DMS79 treated with DMSO at 0.1 percent for 48 hours (cell line): ENCODE measurements at places on chromosomes 16 and 17.

- DNase-seq, result no peak
Measured at GRCh38 chr17:46028374-46028773, 29.3 kb downstream of the STH start.

DNA sequence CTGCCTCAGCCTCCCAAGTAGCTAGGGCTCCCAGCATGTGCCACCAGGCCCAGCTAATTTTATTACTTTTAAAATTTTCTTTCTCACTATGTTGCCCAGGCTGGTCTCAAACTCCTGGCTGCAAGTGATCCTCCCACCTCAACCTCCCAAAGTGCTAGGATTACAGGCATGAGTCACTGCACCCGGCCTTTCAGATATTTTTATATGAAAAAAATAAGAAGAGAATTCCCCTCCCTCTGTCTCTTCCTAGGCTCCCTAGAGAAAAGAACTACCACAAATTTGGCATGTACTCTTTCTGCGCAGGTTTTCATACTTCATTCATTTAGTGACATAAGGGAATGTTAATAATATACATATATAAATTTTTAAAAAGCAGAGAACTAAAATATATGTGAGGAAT, 21.7 kb upstream of the SMURF2 start:
- no peak for DNase-seq

DNA sequence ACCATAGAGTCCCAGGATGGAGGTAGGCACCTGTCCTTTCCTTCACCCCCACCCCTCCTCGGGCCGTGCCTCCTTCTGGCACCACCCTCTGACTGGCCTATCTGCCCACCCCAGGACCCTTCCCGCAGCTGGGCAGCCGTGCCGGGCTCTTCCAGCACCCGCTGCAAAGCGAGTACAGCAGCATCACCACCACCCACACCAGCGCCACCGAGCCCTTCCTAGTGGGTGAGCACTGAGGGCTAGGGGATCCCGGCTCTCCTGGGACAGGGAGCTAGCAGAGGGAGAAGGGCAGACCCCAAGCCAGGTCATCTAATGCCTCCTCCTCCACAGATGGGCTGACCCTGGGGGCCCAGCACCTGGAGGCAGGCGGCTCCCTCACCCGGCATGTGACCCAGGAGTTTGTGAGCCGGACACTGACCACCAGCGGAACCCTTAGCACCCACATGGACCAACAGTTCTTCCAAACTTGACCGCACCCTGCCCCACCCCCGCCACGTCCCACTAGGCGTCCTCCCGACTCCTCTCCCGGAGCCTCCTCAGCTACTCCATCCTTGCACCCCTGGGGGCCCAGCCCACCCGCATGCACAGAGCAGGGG, 7.8 kb downstream of the GALK1 start:
- no peak for DNase-seq

- no peak for DNase-seq
Measured at GRCh38 chr17:79220201-79220712, 145.6 kb downstream of the ENGASE start.

DNA sequence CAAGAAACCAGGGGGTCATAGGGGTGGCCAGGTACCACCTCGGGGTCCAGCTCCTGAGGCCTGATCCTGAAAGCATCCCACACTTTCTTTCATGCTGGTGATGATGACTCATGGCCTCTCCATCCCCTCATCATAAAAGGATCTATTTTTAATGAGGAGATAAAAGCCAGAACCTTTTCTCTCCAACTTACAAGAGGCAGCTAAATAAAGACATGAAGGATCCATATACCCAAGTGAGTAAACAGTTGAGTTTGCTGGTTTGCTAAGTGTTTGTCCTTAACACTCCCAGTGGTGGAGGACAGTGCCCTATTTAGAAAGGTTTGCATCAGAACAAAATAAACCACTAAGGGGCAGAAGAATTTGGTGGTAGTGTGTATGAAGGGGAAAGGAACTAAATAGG, 383.8 kb downstream of the GRIN2A start:
- DNase-seq, result no peak

- DNase-seq, result peak; percentile 44
Measured at GRCh38 chr17:63514477-63514876, 8.7 kb upstream of the KCNH6 start.

DNA sequence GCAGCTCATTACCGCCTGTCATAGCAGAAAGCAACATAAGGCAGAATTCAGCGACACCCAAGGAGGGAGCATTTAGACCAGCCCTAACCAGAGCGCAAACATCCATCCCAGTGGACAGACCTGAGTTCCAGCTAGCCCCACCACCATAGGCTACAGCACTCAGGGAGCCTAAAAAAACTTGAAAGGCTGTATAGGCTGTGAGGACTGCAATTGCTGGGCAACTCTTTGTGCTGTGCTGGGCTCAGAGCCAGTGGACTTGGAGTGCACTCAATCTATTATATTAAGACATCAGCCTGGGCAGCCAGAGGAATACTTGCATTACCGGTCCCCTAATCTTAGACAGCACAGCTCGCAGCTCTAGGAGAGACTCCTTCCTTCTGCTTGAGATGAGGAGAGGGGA, 207.3 kb downstream of the KIF2B start:
- DNase-seq, result no peak

- peak; percentile 59 for DNase-seq
Measured at GRCh38 chr17:28996554-28997096, 9.2 kb downstream of the SEZ6 start.

DNA sequence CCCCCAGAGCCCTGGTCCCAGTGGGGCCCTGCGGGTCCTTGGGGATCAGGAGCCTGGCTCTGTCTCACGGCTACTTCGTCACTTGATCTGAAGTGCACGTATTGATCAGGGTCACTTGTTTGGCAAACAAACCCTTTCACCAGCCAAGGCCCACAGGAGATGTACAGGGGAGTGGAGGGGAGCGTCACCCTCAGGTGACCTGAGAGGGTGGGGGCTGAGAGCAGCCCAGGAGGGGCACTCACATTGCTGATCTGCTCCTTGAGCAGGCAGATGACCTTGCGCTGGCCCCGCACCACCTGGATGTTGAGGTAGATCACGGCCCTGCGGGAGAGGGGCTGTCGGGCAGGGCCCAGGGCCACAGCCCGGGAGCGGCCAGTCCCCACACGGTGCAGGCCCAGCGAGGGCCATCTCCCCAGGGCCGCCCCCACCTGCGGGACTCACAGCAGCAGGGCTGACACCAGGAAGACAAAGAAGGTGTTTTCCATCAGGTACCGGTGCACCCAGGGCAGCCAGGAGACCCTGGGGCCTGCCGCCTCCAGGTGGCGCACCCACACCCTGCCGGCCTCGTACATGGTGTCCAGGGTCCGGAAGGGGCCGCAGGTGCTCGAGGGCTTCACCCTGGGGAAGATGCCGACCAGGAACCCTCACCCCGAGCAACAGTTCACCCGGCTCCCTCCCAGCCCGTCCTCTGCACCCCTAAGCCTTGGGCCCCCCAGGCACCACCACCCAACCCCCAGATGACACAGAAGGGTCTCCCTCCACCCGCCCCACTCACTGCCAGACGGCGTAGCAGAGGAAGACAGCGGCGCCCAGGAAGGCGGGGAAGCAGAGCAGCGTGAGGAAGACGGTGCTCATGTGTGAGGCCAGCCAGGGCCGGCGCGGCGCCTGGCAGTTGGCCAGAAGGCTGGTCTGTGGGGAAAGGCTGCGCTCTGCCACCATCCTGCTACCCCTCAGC, 11.3 kb downstream of the TMC6 start:
- peak; percentile 66 for DNase-seq

- DNase-seq, result no peak
Measured at GRCh38 chr16:86676254-86676670, 97.9 kb downstream of the FOXL1 start.

DNA sequence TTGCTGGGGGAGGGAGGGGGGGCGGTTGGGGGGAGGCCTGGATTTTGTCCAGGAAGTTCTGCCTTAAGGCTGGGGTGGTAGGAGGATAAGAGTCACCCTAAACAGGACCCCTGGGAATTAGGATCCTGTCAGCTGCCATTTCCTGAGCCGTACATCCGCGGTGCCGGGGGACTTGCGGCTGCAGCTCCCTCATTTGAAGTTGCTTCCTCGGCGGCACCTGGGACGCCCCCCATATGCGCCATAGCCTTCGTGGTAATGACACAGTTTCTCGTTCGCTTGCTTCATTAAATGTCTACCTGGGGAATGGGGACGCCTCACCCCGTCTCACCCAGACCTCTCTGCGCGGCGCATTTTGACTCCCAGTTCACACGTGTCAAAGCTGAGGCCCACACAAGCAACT, 55.1 kb upstream of the PABPN1L start:
- no peak for DNase-seq

- no peak for DNase-seq
Measured at GRCh38 chr16:66960270-66960669, 796 bp upstream of the CES3 start.

DNA sequence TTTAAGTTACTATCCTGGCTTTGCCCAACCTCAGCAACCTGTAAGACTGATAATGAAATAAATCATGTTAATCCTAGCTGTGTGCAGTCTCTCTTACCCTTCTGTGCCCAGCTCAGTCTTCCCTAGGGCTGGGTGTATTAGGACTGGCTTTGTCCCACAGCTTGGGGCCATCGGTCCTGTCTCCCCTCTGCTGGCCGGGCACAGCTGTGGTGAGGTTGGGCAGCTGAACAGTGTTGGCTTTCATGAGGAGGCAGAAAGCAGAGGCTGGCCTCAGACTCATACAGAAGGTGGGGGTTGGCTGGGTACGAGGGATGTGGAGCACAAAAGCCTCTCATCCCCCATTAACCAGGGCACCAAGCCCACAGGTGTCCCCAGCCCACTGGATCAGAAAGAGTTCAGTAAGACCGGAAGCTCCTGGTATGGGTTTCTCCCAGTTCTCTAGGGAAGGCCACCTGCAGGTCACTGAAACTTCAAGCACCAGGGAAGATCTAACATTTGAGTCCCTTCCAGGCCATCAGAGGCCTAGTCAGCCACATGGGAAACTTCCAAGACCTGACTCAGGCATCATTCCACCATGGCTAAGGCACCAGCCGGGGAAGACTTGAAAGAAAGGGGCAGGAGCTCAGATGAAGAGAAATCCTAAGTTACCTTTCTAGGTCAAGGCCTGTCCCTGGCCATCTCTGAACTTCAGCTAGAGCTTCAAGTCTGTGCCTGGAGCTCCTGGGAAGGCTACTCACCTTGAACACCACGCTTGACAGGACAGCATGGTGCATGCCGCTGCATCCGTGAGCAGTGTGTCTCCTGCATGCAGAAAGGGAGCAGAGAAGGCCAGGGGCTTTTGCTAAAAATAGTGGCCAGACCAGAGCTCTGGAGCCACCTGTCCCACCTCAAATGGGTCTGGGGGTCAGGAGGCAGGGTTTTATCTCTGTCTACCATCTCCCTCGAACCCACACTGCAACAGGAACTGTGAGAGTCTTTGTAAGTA, 8.8 kb downstream of the CNP start:
- no peak for DNase-seq

DNA sequence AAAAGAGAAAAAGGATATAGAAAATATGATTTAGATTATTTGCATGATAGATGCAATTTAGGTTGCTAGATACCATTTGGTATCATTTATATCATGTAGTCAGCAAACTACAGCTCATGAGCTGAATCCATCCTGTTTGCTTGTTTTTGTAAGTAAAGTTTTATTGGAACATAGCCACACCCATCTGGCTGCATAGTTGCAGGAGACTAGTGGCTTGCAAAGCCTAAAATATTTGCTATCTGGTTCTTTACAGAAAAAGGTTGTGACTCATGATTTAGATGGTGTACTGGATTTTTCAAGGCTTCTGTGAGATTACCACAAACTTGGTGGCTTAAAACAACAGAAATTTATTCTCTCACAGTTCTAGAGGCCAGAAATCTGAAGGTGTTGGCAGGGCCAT, 49.9 kb downstream of the MAP2K4 start:
- no peak for DNase-seq

DNA sequence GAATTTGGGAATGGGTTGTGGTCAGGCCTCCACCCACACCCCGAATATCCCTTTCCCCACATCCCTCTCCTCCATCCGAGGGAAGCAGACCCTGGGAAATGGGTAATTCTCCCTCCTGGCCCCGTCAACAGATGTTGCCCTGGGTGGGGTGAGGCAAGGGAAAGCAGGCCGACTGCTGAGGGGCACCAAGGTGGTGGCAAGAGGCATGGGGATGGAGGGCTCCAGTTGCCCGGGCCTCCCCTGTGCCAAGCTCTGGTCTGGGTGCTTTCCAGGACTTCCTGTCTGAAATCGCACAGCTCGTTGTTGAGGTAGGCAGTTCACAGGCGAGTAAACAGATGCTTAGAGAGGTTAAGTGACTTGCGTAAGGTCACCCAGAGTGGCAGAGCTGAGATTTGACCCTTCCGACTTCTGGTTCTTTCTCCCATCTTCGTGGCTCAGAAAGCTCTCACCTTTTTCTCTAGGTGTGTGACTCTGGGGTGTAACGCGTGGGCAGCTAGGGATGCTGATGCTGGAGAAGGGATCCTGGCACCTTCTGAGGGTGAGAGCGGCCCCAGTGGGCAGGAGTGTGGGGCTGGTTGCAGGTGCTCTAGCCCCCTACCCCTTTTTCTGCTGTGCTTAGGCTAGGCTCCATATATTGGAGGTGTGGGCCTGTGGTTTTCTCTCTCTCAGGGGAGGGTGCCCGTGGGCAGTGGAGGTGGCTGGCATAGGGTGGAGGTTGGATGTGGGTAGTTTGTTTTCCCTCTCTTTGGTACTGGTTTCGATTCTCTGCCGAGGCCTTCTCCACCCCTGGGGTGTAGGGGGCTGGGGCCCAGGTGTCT, 17.2 kb downstream of the RARA start:
- DNase-seq, result no peak

GRCh38 chr17:68418876-68419275, 38.4 kb downstream of the WIPI1 start:
- DNase-seq, result no peak

- no peak for DNase-seq
Measured at GRCh38 chr16:35185366-35186044, 1726.1 kb downstream of the TP53TG3F start.

DNA sequence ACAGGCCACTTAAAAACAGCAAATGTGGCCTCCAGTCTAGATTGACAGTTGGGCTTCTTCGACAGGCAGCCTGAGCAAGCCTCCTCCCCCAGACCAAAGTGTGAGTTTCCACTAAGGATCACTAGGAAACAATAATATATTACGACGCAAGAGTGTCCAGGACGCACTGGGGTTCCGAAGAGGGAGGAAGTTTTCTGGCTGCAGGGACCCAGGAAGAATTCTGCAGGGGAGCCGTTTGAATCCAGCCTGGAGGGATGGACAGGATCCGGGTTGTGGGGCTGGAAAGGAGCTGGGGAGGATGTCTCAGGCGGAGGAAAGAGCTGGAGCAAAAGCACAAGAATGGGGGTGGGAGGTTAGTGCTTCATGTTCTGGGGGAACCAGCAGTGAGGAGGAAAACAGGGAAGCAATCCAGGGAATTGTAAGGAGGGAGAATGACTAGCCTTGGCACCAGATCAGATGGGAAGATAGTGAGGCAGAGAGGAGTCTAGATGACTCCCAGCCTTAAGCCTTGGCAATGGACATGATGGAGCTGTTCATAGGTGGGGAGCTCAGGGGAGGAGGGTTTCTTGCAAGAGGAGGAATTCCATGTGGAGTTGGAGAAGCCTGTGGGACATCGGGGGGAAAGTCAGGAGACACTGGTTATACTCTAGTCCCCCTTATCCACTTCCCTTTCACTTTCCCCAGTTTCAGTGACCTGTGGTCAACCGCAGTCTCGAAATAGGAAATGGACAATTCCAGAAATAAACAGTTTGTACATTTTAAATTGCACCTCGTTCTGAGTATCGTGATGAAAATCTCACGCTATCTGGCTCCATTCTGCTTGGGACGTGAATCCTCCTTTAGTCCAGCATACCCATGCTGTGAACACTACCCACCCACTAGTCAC, 26.6 kb downstream of the NGFR start:
- no peak for DNase-seq

- peak; percentile 5 for DNase-seq
Measured at GRCh38 chr16:71628810-71629209, 2.8 kb downstream of the MARVELD3 start.
